ENCODE measurements at places on chromosomes 4 and X.

DNA sequence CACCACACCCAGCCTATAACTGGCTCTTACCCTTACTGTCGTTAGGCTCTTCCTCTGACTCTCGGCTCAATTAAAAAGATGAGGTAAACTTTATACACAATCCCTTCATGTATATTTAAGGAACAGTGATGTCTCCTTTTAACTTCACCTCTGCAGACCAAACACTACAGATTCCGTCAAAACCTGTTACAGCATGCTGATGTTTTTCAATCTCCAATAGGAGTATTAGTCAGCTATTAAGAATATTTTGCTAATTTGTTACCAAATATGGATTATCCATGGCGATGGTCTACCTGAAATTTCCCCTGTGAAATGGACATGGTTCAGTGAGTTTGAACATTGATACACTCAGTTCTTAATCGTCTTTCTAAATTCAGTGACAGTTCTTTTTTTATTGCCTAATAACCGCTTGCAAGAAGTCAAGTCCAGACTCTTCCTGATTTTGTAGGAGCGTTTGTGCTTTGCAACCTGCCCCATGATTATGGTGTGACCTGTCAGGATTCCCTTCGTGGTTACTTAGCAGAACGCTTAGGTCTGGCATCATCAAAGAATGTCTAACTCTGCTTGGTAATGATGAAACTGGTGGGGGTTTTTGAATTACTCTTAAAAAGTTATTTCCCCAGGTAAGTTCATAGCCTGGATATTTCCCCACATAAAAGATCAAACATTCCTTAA, 72.2 kb upstream of the STOX2 start:
- DNase-seq = no peak

- no peak for DNase-seq
Measured at GRCh38 chr4:118957722-118958445, 69.2 kb downstream of the SYNPO2 start.

- no peak for DNase-seq
Measured at GRCh38 chr4:121050300-121050699, 22.0 kb downstream of the NDNF start.

- no peak for DNase-seq
Measured at GRCh38 chr4:55158957-55159356, 33.6 kb upstream of the KDR start.

- no peak for DNase-seq
Measured at GRCh38 chr4:92506933-92507332, 203.2 kb downstream of the GRID2 start.

Measured in A172 (cell line).